ENCODE measurements at places on chromosomes 3 and 15.
A peak's percentile ranks its signal among the peaks of the same experiment; 100 is the strongest.

DNA sequence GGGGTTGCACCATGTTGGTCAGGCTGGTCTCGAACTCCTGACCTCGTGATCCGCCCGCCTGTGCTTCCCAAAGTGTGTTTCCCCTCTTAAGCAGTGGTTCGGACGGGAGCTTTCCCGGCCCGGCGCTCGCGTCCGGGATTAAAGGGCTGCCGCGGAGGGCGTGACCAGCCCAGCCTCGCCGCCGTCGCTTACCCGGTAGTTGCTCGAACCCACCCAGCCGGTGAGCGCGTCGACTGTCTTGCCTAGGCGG is 513 bp downstream of the CLASP2 start:
- DNase-seq, result peak; percentile 10

GRCh38 chr3:23129817-23130216 is 73.3 kb upstream of the UBE2E2 start:
- no peak for DNase-seq

- DNase-seq, result no peak
Measured at GRCh38 chr3:186922790-186923189, 7.5 kb upstream of the ST6GAL1 start.

- DNase-seq, result no peak
Measured at GRCh38 chr3:175356899-175357324, 497.8 kb downstream of the NAALADL2 start.

- DNase-seq, result no peak
Measured at GRCh38 chr3:23068016-23068728, 135.0 kb upstream of the UBE2E2 start.

- DNase-seq, result no peak
Measured at GRCh38 chr3:122012821-122013220, 9.2 kb downstream of the ILDR1 start.

GRCh38 chr3:109177908-109178307 is 41.4 kb downstream of the C3orf85 start:
- no peak for DNase-seq

DNA sequence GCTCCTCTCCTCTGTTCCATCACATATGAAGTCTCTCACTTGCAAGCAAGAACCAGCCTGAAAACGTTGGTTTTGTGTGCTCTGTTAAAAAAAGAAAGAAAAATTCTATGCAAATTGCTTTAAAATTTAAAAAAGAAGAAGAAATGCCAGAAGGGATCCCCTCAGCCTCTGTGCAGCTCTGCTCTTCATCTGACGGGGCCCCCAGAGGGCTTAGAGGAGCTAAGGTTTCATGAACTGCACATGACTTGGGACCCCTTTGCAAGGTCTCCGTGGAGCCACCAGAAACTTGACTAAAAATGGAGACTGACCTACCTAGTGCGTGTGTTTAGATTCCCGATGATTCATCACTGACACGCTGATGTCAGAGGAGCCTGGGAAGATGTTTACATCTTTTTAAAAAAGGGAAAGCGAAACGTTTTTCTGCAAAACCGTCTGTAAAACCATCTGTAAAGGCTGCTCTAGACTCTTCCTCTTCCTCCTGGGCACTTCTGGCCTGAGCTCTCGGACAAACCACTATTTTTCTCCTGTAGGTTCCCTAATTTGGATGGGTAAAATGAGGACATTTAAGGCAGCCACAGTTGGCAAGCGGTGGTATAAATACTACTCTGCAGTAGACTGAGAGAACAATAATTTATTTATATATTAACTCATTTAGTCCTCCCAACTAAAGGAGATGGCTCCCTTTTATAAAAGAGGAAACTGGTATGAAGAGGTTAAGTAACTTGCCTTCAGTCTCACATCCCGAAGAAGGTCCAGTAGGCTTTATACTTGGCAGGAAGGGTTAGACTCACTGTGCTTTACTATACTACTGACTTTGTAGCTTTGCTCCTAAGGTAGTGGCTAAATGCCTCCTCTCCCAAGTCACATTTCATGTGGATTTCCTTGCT is 67.2 kb upstream of the POLG start:
- peak; percentile 8 for DNase-seq

- no peak for DNase-seq
Measured at GRCh38 chr15:98390946-98391530, 257.3 kb upstream of the IGF1R start.

- DNase-seq, result no peak
Measured at GRCh38 chr15:99506399-99506798, 59.4 kb upstream of the MEF2A start.

GRCh38 chr3:136914739-136915138 is 43.0 kb upstream of the IL20RB start:
- no peak for DNase-seq

GRCh38 chr3:38949994-38950393 is 101.8 kb downstream of the SCN11A start:
- DNase-seq, result no peak

DNA sequence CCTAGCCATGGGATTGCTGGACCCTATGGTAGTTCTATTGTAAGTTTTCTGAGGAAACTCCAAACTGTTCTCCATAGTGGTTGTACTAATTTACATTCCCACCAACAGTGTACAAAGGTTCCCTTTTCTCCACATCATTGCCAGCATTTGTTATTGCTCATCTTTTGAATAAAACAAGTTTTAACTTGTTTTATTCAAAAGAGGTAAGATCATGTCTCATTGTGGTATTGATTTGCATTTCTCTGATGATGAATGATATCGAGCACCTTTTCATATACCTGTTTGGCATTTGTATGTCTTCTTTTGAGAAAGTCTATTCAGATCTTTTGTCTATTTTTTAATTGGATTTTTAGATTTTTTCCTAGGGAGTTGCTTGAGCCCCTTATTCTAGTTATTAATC is 819.1 kb downstream of the TUSC7 start:
- no peak for DNase-seq

- no peak for DNase-seq
Measured at GRCh38 chr15:69081310-69082004, 67.0 kb downstream of the NOX5 start.

GRCh38 chr3:125585595-125586223 is 9.6 kb downstream of the OSBPL11 start:
- peak; percentile 58 for DNase-seq

GRCh38 chr3:87468938-87469337 is 192.6 kb upstream of the POU1F1 start:
- DNase-seq, result peak; percentile 36

GRCh38 chr3:38829404-38829803 is 13.4 kb upstream of the SCN10A start:
- peak; percentile 17 for DNase-seq

DNA sequence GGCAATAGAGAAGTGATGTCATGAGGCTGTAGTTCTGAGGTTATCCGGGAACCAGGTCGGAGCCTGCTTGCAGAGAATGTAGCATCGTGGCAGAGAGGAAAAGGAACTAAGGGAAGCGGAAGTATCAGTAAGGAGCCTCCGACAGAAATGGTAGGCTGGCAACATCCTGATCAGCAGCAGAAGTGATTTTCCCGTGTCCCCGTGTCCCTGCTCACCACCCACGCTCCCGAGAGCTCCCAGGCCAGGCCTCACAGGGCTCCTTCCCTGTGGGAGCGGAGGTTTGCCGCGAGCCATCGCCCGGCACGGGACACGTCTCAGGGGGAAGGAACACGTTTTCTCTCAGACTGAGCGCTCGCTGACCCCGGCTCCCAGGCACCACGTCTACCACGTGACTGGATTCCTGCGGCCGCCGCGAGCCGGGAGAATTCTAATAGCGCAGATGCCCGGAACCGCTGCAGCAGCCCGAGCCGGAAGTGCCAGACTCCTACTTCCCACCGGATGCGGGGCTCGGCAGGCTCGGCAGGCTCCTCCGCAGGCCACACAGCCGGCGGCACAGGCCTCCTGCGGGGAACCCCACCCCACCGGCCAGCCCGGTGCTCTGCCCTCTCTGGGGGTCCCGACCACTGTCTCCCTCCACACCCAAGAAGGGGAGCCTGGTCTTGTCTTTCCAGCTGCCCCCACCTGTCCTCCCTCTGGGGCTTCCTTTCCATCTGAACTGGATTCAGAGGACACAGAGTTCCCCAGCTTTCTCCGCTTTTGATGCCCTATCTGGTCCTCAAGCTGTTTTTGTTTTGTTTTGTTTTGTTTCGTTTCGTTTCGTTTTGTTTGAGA is 99.3 kb downstream of the BDH1 start:
- DNase-seq, result peak; percentile 88

DNA sequence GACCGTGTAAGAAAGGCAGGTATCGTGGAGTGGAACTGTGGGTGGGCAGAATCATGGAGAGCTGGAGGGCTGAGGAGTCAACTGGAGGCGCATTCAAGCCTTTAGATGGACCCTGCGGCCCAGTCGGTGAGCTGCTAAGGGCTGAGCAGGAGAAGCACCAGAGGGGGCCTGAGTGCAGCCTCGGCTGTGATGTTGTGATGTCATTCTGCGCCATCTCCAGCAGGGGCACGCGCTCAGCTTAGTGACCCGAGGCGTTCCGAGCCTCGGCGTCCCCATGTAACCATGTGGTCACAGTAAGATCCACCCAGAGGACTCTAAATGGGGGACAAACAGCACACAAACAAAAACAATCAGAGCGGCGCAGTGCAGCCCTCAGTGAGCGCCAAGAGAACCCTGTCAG is 76.8 kb downstream of the VGLL4 start:
- no peak for DNase-seq

DNA sequence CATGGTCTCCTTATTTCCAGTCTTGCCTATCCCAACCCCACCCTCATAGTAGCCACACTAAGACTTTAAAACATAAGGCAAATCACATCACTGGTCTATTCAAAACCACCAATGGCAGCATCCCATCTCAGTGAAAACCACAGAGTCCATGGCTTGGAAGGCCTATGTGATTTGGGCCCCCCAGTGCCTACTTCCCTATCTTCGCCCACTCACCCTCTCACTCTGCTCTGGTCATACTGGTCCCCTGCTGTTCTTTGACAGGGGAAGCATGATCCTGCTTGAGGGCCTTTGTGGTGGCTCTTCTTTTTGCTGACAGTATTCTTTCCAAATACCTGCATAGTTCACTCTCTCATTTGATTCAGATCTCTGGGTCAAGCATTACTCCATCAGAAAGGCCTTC is 3.3 kb downstream of the GTF2A2 start:
- no peak for DNase-seq

Data from RCC 7860 (cell line).